ENCODE measurements at places on chromosomes 4 and X.

DNA sequence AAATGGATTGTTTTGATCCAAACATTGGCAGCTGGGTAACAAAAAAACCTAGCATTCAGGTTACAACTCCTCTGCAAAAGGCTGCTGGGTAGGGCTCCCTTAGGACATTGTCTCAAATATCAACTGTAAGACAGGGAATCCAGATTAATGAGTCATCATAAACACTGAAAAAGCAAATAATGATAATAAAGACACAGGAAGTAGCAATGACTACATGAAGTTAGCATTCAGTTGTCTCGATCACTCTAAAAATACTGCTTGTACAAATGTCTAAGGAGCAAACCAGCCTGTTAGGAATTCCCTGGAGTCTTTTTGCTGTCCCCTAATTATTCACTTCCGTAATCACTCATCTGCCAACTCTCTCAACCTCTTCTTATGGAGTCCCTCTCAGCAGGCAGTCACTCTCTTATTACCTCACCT, 259.2 kb downstream of the GPC3 start:
- no peak for DNase-seq

DNA sequence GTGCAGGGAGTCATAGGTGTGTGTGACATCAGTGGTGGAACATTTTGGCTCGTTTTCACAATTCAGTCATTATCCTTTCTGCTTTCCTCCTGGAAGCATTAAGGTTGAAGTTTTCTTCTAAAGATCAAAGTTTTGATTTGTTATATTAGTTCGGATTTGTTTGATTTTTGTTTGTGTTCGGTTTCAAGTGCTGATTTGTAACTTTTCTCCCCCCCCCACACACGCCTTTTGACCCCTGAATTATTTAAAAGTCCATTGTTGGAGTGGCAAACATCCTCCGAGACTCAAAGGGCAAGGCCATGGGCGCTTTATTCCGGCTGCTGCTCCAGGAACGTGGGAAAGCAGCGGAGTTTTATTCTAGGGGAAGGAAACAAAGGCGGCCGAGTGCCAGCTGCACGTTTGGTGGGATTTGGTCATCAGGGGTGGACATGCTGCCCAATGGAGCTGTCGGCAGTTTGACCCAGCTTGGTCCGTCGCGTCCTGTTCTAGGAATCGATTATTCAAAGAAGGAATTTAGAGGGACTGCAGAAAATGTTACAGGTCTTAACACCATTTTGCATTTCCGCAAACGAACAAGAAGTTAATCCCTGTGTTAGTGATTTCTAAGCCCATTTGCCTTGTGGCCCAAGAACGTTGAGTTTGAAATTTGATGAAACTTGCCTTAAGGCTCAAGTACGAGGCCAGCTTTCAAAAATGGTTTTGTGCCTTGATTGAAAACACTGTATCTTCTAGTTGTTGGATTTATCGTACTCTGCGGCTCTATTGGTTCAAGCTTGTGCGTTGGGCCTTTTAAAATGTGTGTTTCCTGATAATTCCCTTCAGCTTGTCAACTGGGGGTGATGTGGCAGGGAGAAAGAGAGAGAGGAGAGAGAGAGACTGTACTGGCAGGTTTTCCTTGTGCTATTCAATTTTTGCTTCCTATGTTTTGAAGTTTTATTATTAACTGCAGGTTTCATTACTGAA, 565 bp upstream of the ZNF41 start:
- DNase-seq, result no peak

GRCh38 chrX:2967584-2967983, 38.4 kb upstream of the ARSD start:
- DNase-seq, result no peak

DNA sequence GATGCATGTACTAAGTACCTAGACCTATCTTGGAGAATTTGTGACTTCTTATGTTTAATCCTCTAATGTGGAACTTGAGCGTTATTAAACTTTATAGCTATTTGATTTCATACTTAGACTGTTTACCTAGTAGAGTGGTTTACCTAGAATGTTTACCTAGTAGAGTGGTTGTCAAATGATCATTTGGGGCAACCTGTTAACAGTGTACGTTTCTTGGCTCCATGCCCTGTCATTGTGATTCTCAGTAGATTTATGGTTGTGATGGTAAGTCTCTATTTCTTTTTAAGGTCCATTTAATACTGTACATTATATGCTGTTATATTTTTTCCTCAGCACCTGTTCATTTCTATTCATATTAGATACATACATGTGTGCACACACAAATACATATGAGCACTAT, 233.0 kb upstream of the MAD2L1 start:
- DNase-seq, result no peak

DNA sequence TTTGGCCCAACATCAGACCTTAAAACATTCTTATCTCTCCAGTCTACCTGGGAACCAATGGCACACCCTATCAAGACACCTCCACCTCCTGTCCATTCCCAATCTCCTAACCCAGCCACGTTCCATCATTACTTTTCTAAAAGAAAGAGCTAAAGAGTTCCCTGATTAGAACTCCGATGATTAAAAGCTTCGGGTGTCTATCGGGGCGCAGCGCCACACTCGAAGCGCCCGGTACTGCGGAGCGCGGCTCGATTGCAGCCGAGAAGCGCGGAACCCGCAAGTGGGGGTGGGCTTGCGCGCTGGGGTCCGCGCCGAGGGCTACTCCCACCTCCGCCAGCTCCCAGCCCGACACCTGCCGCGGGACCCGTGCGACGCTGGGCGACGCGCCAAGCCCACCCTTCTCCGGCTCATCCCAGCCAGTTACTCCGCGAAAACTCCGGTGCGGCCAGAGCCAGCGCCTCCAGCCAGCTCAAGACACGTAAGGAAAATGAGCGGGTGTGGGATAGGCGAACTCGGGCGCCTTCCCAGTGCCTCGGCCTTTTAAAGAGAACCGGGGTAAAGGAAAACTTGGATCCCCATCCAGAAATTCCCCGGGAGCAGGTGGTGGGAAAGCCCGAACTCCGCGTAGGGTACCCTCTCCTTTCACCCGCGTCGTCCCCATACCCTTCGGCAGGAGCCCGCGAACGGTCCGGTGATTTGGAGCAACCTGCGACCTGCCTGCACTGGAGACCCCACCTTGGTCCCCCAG, 593 bp downstream of the NPY1R start:
- DNase-seq, result no peak

GRCh38 chr4:114598191-114599121, at the start of gene UGT8:
UGT8 (plus strand) TSS chr4:114598807; CDS start chr4:114622881, 24,074 bp downstream.
- peak; percentile 68 for DNase-seq

DNA sequence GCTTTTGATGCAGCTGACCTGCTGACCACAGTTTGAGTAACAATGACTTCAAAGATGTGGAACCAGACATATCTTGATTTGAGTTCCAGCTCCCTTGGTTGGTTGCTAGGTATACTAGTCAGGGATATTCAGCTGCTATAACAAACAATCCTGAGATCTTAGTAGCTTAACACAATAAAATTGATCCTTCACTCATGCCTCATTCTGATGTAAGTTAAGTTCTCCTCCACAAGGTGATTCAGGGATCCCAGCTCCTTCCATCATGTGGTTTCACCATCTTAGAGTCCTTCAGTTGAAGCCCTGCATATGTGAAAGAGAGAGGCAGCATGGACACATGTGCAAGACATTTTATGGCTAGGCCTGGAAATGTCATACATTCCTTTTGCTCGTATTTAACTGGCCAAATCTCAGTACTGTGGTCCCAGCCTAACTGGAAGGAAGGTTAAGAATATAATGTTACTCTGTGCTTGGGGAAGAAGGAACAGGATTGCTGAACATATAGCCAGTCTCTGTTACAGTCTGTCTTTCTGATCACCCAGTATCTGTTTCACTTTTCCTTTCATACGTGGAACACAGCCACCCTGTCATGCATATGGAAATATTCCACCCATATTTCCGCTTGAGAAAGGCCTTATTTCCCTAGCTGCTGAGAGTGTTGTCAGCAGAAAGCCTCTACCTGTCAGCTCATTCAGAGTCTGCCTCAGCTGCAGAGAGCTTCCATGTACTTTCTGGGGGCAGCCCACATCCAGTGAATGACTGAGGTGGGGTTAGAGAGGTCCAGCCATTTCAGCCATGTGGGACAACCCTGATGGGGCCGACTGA, 7.1 kb downstream of the SMIM9 start:
- DNase-seq, result no peak

DNA sequence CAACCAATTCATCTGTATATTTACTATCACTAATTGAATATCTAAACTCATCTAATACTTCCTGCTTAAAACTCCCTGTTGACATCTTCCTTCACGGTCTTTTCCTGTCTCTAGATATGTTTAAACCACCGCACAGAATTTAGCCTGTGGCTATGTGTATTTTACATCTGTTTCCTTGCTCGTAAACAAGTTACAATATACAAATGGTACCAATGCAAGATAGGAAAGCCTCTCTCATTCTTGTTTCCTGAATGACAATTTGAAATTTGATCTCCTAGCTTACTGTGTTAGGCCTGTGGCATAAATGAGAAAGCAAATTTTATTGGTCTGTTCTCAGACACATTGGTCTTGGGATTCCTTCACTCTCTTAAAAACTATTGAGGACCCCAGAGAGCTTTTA, 89.7 kb upstream of the PCDH7 start:
- DNase-seq, result no peak

DNA sequence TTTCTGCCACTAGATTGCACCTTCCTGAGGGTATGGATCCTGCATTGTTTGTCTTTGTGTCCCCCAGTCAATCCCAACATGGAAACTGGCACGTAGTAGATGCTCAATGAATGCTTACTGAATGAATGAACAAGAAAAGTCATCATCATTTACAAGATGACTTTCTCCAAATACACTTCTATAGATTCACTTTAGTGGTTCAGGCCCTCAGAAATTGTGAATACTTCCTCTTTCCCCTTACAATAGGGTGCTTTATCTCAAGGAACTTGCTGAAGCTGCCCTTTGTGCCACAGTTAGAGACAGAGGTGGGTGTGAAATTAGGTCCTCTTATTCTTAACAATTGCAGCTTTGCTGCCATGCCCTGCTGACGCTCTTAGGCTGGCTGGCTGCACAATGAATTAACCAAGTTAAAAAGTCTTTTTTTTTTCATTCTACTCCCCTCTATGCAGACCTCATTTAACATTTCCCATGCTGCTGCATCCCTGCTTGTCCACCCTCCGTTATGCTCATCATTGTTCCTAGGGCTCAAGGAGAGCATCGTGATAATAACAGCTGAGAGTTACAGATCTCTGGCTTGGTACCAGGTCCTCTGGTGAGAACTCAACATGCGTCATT, 108.0 kb upstream of the ZNF518B start:
- DNase-seq, result no peak

DNA sequence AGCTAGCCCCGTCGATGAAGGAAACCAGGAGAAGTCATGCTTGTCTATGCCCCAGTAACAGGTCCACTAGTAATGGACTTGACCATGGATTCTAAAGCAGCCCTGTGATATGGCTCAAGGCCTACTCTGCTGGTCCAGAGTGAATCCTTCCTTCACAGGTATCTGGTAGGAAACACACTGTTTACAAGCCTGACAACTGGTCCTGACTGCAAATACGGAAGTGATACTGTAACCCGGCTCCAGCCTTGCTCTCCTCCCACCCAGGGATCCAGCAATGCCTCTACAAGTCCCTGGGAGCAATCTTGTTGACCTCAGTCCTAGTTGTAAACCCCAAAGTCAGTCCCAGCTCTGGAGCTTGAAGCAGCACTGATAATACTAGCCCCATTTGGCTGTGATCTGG, 239.2 kb upstream of the GRID2 start:
- no peak for DNase-seq

- no peak for DNase-seq
Observed at GRCh38 chrX:72498782-72499181, 73.9 kb downstream of the HDAC8 start.

- no peak for DNase-seq
Observed at GRCh38 chr4:122783301-122784215, 43.1 kb upstream of the FGF2 start.

GRCh38 chr4:183202523-183202922, 103.5 kb downstream of the WWC2 start:
- no peak for DNase-seq

DNA sequence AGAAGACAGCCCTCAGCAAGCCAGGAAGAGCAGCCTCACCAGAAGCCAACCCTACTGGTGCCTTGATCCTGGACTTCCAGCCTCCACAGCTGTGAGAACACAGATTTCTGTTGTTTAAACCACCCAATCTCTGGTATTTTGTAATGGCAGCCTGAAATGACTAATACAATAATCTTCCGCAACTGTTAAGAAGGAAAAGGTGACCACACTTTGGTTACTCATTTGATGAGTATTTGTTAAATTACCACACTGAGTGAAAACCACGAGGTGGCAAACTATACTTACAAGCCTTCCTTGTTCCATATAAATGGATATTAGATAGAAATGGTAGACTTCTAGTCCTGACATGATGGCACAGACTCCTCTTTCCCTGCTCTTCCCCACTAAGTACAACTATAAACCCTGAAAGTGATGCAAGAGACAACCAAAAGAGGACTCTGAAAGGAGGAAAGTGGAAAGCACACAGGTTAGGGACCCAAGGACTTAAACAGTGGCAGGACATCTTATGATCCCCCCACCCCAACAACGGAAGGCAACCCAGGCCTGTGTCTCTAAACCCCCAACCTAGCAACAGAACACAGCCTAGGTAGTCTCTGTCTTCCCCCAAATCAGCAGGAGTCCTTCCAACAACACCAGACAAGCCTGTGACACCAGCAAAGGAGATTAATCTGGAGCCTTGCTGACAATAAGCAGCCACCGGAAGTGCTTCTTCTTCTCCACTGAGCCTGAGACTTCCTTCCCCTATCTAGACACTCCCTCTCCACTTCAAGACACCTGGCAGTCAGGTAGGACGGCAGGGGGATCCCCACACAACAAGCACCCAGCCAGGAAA, 12.3 kb downstream of the ZNF182 start:
- DNase-seq, result no peak

- no peak for DNase-seq
Observed at GRCh38 chrX:154408659-154409221, 314 bp downstream of the DNASE1L1 start.

- no peak for DNase-seq
Observed at GRCh38 chr4:41006141-41006540, 208.2 kb downstream of the APBB2 start.

DNA sequence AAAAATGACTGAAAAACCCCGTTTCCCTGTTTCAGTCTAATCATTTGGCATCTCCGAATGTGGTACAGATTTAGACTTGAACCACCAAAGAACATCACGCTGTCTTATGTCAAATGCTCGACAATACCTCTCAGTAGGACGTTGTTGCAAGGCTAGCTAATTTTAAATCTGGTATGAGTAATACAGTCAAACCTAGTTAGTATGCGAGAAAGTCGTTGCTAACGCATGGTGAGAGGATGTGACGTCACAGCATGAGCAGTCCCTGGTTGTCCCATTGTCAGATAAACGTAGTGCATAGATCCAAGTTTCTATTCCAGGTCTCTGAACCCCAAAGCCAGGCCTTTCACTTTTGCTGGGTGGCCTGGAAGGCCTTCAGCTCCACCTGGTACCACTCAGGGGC, 44.7 kb downstream of the SETD7 start:
- no peak for DNase-seq

DNA sequence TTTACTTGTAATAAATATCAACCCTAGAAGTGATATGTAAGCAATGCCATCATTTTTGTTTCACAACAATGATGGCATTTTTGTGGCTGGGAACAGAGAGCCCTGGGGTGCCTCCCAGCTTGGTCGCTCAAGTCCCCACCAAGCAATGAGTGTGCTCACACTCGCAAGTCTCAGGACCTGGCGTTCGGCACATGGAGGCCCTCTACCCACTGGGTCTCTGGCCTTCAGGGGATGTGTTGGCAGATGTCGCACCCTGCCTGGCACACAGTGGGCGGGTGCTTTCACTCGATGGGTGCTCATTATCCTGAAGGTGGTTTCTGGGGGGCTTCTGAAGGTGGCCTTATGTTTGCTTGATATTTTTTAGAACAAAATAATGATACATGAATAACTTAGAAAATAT, 74.7 kb upstream of the STS start:
- no peak for DNase-seq

- DNase-seq, result no peak
Observed at GRCh38 chr4:88600176-88600838, 8.0 kb downstream of the HERC3 start.
